ENCODE measurements at places on chromosomes 13 and 19.

DNA sequence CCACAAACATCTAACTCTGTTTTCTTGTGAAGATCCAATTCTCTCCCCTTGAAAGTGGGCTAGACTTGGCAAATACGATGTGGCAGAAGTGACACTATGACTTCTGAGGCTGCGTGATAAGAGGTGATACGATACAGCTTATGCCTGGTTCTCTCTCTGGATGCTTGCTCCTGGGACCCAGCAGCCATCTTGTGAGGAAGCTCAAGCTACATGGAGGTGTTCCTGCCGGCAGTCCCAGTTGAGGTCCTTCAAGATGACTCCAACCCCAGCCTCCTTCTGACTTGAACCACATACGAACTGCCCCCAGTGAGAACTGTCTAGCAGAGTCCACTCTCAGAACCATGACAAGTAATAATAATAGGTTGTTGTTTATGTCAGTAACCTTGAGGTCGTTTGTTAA, 10.7 kb upstream of the FEM1A start:
- no peak for DNase-seq

GRCh38 chr19:13583753-13584152, 77.5 kb upstream of the CACNA1A start:
- no peak for DNase-seq

GRCh38 chr13:44679597-44679996, 103.5 kb upstream of the TSC22D1 start:
- DNase-seq: no peak

DNA sequence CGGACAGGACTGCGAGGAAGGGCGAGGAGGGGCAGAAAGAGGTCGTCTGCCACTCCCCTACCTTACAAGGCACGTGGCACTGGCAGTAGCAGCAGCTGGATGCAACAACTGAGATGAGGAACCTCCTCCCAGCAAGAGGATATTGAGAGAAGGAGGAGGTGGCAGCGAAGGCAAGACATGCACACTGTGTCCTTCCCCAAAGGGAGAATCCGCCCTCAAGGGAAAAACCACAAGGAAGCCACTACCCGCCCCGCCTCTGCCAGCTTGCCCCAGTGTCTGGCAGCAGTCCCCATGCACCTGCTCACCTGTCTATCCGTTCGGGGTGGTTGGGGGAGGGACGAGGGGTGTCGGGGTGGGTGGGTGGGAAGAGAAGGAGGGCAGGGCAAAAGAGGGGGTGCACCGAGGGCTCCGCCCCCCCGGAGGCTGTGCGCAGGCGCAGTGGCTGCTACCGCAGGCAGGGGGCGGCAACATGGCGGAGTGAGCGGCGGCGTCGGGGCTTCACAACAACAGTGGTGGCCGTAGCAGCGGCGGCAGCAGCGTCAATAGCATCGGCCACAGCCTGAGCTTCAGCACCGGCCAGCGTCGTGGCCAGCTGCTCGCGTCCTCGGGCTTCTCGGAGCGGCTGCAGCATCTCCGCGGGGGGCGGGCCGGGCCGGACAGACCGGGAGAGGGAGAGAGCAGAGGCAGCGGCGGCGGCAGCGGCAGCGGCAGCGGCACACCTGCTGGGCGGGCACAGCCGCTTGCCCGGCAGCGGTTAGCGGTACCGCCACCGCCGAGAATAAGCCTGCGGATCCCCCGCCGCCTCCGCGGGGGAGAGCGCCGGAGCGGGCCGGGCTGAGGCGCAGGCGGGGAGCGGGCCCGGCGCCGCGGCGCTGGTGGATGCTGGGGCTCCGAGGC, at the start of gene NBEA:
Gene NBEA, plus strand, starts transcription at position 436 of the 897 bp plus-strand sequence. CDS start 551 bp downstream, outside the sequence.
- peak; percentile 69 for DNase-seq

- DNase-seq: no peak
Observed at GRCh38 chr19:33514885-33515551, 6.6 kb downstream of the PEPD start.

- DNase-seq: no peak
Observed at GRCh38 chr13:23847497-23847896, 41.7 kb downstream of the MIPEP start.

Measured in activated CD4-positive, alpha-beta T cell treated with anti-CD3 and anti-CD28 coated beads, Interleukin-2, Interleukin-4, amounts not matched to agents 100 ng/mL and 50 ng/mL, durations not matched to agents 16 hours and 8 hours (primary cell).